ENCODE measurements at places on chromosomes 2 and 18.

- no peak for DNase-seq
Observed at GRCh38 chr2:25159949-25160348, 8.4 kb downstream of the POMC start.

- DNase-seq, result peak; percentile 88
Observed at GRCh38 chr18:2515908-2516625, 55.2 kb downstream of the METTL4 start.

DNA sequence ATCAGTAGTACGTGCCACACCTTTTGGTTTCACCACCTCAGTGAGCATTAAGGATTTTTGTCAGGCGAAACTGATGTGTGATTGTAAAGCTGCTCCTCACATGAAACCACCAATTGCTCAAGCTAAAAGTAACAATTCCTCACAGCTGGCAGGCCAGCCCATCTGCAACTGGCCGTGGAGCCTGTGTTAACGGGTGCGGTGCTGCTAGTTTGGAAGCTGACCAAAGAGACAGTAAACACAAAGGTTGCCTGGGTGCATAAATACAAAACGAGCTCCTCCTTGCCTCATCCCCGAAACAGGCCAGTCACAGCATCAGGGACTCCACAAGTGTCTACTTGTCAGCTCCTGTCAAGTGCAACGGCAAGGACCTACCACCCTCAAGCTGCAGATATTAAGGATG, 32.0 kb downstream of the LGALSL start:
- no peak for DNase-seq

GRCh38 chr2:44242904-44243303, 32.4 kb upstream of the SLC3A1 start:
- no peak for DNase-seq

DNA sequence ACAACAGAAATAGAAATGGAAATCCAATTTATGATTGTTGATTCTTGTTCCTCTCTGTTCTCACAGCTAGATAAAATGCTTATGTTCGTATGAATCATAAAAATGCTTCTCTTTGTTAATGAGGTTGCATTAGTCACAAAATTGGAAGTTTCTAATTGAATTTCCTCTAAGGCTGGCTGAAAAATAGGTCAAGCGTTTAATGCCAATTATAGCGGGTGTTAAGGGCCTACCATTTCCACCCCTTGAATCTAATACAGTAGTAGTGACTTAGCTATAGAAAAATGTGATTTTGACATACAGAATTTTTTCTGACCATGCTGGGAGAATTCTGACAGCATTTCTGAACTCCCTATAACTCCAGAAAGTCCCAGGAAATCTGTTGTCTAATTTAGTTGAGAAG, 107.1 kb downstream of the TTN start:
- no peak for DNase-seq

GRCh38 chr18:77702686-77703085, 453.0 kb downstream of the GALR1 start:
- no peak for DNase-seq

GRCh38 chr2:114729026-114729425, 286.6 kb downstream of the DPP10 start:
- no peak for DNase-seq

GRCh38 chr2:201242571-201243277, 17.6 kb upstream of the CASP8 start:
- no peak for DNase-seq

DNA sequence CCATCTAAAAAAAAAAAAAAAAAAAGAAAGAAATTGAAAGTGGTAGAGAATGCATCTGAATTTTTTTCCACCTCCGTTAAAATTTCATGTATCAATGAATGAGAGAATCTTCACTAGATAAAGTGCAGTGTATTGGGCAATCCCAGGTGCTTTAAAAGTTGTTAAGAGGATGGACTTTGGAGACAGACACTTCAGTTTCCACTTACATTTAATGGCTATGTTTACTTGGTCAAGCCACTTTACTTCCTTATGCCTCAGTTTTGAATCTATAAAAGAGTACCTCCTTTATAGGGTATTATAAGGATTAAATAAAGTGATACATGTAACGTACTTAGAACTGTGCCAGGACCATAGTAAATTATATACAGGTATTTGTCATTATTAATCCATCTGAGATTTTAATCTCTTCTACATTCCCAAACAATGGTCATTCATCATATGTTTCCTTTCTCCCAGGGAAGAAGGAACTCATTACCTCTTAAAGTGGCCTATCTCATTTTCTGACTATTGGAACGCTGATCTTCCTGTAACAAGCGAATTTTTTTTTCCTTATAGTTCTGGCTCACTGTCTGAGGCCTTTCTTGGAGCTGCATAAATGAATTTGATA, 29.1 kb upstream of the TANK start:
- DNase-seq, result no peak

DNA sequence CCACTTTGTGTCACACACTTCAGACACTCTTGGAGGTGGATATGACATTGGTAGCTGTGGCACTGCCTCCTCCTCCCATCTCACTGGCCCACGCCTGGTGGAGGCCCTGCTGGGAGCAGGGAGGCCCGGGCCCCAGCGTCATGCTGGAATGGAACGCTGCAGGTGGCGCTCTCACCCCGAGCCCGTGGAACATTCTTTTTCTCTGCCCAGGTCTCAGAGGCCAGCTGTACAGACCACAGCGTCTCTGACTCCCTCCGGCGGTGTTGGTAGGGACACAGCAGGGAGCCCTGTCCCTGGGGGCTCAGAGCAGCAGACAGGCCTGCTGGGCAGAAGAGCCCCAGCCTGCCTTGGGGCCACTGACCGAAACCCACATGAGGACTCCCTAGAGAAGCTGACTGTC, 218.1 kb downstream of the TWIST2 start:
- no peak for DNase-seq

GRCh38 chr2:200741468-200742202, 70.1 kb upstream of the BZW1 start:
- DNase-seq, result no peak

GRCh38 chr2:48699348-48699930, 56.1 kb downstream of the LHCGR start:
- peak; percentile 58 for DNase-seq

DNA sequence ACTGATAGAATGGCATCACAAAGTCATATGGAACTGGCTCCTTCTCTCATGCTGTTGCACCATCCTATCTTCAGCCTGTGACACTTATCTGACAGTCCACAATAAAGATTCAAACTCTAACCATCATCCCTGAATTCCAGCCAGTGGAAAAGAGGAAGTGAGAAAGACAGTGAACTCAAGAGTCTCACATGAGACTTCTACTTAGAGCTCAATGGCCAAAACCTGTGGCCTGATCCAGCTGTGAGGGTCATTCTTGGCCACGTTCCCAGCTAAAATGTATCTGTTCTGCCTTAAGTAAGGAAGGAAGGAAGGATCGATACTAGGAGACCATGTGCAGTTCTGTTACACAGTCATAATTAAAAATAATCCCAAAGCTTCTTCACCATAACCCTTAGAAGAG, 73.6 kb downstream of the RND3 start:
- no peak for DNase-seq

GRCh38 chr2:169010633-169011460, 20.3 kb downstream of the ABCB11 start:
- DNase-seq, result no peak

DNA sequence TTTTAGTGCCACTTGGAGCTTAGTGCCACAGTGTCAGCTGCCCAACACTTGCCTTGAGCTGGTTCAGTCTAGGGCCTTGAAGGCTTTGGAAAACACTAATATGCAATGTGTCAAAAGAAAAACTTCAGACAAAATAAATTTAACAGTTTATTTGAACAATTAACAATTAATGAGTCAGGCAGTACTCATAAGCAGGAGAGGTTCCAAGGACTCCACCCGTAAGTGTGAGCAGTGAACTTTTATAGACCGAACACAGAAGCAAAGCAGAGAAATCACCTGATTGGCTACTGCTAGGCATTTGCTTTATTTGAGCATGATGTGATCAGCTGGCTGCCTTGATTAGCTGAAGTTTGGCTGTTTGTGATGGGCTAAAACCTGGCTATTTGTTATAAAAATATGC, 49.5 kb upstream of the TBC1D8 start:
- DNase-seq, result no peak

- DNase-seq, result no peak
Observed at GRCh38 chr18:21762181-21762772, 21.7 kb downstream of the MIB1 start.

DNA sequence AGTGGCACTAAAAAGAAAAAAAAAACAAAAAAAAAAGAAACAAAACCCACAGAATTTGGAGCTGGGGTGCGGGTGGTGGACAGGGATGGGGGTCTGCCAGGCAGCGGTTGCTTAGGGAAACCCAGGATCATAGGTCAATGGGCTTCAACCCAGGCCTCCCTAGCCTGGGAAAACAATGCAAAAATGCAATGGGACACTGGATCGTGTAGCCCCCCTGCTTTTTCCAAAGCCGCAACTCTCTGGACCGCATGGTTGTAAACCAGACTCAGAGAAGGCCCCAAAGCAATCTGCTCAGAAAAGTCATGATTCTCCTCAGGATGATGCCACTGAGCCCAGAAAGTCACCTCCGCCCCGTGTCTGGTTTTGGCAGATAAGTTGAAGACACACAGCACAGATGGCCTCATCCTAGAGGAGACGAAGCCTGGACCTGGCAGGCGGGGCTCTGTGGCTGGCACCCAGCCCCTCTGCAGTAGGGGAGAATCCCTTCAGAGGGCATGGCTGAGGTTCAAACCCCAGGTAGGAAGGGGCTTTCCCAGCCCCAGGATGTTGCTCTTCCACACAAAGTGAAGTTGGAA, 5.1 kb downstream of the DLX2 start:
- DNase-seq, result no peak

- no peak for DNase-seq
Observed at GRCh38 chr2:120405759-120406099, 59.8 kb downstream of the INHBB start.

DNA sequence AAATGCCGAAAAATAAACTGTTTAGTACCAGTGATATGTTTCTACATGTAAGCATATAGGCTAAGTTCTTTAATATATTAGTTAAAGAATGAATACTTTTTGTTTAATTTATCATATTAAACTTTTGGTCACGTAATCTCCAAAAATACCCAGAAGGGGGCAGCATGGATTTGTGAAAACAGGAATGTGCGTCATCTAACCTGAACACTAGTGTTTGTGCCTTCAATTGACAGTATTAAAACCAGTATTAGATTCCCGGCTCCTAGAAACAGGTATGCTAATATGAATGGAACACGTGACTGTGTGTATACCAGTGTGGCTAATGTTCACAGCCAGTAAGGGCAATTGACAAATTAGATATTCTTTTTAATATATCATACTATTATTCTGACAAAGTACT, 51.8 kb downstream of the WDR7 start:
- peak; percentile 7 for DNase-seq

DNA sequence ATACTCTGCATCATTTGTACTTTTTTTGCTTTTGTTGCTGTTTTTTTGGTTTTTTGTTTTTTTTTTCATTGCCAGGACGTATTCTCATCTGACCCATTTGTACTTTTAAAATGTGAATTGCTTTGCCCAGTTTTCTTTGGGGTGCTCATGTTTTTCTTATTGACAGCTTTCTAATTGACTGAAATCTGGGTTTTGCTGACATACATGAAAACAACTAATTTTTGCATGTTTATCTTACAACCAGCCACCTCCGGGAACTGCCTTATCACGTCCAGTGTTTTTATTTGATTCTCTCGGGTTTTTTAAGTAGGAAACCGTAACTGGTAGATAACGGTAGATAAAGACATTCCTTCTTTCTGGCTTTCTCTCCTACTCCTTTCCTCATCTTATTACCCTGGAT, 38.6 kb downstream of the SNORC start:
- DNase-seq, result no peak

- DNase-seq, result no peak
Observed at GRCh38 chr2:99550368-99550767, 60.6 kb upstream of the REV1 start.

- DNase-seq, result no peak
Observed at GRCh38 chr2:195406886-195407603, 250.0 kb upstream of the SLC39A10 start.

DNA sequence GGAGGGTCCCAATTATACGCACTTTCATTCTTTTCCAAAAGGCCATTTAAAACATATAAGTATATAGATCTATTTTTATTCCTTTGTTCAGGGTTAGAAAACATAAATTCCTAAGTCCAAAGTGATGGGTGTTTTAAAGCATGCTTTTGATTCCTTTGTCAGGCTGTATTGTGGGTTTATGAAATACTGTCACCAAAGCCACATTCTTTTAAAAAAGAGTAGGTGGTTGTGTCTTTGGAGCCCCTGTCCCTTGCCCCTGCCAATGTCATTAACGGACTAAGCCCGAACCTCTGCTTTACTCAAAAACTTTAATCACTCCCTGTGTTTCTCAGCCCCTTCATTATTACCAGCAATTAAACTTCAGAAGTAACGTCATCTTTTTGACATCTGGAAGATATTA, 104.9 kb upstream of the APCDD1 start:
- DNase-seq, result no peak

GRCh38 chr2:25982273-25982967, at the start of gene KIF3C:
Gene KIF3C (minus strand): TSS chr2:25982497. CDS start chr2:25981917, 580 bp downstream.
- no peak for DNase-seq

DNA sequence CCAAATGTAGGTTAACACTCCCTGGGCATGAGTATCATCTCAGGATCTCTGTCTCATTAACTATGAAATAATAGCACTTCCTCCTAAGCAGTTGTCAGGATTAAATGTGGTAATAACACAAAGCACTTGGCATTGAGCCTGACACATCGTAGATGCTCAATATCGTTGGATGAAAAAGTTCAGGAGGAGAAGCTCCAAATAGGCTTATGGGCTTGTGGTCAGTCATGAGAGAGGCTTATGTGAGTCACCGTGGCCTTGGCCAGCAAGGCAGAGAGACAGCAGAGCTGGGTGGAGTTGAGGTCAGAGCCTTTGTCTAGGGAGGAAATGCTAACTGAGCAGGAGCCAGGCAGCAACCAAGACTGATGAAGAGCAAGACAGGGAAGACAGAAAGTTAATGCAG, 68.3 kb upstream of the PPM1B start:
- peak; percentile 92 for DNase-seq

DNA sequence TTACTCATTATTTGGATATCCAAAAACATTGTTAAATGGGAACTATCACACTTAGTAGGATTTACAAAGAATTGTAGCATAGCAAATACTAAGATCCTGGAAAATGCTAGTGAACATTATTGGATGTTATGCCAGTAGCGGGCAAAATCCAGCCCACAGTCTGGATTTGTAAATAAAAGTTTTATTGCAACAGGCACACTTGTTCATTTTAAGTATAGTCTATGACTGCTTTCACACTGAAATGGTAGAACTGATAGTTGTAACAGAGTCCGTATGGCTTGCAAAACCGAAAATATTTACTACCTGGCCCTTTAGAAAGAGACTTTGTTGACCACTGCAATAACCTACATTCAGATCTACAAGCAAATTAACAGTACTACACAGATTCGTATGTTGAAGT, 53.6 kb downstream of the ACVR1 start:
- DNase-seq, result no peak
